Upper lobe of left lung (tissue), 6 donors: ENCODE measurements at places on chromosomes 12 and 14. TPM values are rescaled to one million over a fixed set of nuclear protein-coding genes. Genes with fewer than 3 reads are reported as not detected.

DNA sequence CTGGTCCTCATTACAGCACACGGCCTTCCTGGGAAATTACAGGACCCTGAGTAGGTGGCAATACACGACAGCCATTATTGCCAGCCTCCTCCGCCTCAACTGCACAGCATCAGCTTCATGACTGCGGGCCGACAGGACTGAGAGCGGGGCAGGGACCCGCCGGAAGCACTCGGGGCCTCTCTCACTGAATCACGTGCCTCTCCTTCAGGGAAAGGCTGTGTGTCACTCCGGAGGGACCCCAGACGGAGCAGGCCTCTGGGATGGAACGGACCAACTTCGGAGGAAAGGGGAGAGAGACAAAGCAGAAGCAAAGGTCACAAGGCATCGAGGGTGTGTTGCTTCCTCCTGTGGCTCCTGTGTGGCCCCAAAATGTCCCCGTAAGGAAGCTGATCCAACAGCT, 90.0 kb downstream of the RNF34 start:
- no peak overlapping the region for H3K27ac ChIP-seq
- no peak overlapping the region for H3K4me3 ChIP-seq

DNA sequence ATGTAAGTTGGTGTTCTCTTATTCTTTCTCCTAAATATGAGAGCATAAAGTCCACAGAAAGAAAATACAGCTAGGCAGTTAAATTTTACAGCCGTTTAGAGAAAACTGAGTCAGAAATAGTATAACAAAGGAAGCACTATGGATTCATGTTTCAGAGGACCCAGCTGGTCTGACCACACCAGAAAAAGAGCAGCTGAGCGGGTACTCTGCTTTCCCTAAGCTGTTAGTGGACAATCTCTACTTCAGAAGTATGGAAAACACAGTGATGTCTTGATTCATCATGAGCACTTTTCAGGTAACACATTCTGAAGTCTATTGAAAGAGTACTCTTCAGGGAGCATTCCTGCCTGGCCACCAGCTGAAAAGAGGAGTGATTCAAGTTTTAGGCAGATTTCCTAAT, 12.4 kb downstream of the PPM1H start:
- H3K27ac ChIP-seq, result no peak overlapping the region
- H3K4me3 ChIP-seq, result no peak overlapping the region
- no peaks in the 10 kb centered on the region for H3K27me3 ChIP-seq
- H3K36me3 ChIP-seq, result no peaks in the 10 kb centered on the region
- no peak for DNase-seq

DNA sequence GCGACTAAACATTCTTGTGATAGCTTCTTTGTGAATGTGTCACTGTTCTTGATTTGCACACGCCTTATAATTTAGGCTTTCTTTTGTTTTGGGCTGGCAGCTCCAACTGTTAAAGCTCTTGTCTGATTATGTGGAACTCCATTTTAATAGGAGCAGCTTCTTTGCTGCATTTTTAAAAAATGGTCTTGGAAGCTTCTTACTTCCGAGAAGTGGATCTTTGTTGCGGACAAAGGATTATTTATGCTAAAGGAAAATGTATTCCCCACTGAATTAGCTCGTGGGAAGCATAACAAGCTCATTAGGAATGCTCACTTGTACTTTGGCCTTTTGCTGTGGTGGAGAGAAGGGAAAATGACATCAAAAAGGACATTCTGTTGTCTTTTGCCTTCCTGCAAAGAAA, 20.0 kb downstream of the GAS2L3 start:
- no peaks in the 10 kb centered on the region for H3K4me1 ChIP-seq
- no peak overlapping the region for H3K27ac ChIP-seq
- no peaks in the 10 kb centered on the region for H3K27me3 ChIP-seq
- no peak for DNase-seq
- no peak overlapping the region for H3K4me3 ChIP-seq

- peaks cover 3% of the 10 kb centered on the region for H3K36me3 ChIP-seq
- no peaks in the 10 kb centered on the region for H3K27me3 ChIP-seq
Measured at GRCh38 chr14:75643985-75644384, 16.7 kb downstream of the ERG28 start.

DNA sequence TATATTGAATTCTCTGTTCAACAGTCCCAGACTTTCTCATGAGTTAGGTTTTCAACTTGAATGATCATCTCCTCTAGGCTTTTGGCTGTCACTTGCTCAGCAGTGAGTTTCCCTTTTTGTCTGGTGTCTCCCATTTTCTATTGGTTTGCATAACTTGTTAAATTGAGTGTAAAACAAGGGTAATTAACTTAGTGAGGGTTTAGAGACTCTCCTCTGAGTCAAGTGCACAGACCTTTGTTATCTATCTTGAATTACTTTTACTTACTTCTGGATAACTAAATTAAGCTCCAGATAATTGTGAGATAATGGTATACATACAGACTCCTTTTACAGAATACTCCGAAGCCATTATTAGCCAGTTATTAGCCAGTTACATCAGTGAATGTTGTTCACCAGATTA, 22.0 kb downstream of the MLXIP start:
- DNase-seq, result no peak
- no peak overlapping the region for H3K27ac ChIP-seq
- no peaks in the 10 kb centered on the region for H3K27me3 ChIP-seq
- no peak overlapping the region for H3K4me3 ChIP-seq

DNA sequence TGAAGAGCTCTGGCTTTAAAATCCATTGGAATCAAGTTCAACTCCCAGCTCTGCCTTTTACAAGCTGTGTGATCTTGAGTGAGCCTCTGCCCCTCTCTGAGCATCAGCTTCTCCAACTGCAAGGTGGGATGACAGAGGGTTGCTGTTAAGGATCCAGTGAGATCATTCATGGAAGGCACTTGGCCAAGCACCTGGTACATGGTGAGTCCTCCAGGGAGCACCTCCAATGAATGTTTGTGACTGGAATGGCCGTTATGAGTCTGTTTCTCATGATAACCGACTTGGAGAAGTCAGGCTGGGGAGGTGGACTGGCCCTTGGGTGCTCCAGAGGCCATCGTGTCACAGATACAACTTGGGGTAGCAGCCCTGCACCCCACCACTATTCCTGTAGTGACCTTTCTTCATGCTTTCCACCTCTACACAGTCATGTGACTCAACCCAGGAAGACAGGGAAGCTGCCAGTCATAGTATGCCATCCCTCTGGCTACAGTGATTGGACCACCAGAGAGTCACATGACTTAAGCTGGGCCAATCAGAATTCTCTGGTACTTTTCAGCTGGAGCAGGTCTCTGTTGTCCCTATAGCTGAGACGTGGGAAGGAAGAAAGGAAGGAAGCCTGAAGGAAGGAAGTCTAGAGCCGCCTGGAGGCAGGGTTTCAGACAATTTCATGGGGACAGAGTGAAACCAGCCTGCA, 146.5 kb upstream of the MYL2 start:
- DNase-seq, result no peak
- H3K27ac ChIP-seq, result no peak overlapping the region
- no peaks in the 10 kb centered on the region for H3K36me3 ChIP-seq
- H3K4me1 ChIP-seq, result no peaks in the 10 kb centered on the region
- H3K27me3 ChIP-seq, result no peaks in the 10 kb centered on the region

DNA sequence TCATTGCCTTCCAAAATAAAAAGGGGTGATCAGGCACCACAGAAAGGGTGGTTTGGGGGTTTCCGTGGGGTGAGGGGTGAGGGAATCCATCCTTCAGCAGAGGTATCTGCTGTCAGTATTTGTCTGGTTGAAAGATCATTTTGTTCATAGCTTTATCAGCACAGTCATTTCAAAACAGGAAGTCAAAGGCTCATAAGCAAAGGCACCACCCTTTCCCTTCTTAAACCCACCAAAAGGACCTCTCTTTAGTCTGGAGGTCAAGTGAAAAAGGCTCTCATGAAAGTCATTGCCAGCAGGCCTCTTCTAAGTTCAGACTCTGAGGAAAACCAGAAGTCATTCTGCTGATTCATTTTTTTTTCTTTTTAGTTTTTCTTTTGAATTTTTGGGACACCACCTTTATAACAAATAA, 6.2 kb downstream of the CHST11 start:
- no peaks in the 10 kb centered on the region for H3K27me3 ChIP-seq
- H3K36me3 ChIP-seq, result no peaks in the 10 kb centered on the region
- H3K4me3 ChIP-seq, result no peak overlapping the region

DNA sequence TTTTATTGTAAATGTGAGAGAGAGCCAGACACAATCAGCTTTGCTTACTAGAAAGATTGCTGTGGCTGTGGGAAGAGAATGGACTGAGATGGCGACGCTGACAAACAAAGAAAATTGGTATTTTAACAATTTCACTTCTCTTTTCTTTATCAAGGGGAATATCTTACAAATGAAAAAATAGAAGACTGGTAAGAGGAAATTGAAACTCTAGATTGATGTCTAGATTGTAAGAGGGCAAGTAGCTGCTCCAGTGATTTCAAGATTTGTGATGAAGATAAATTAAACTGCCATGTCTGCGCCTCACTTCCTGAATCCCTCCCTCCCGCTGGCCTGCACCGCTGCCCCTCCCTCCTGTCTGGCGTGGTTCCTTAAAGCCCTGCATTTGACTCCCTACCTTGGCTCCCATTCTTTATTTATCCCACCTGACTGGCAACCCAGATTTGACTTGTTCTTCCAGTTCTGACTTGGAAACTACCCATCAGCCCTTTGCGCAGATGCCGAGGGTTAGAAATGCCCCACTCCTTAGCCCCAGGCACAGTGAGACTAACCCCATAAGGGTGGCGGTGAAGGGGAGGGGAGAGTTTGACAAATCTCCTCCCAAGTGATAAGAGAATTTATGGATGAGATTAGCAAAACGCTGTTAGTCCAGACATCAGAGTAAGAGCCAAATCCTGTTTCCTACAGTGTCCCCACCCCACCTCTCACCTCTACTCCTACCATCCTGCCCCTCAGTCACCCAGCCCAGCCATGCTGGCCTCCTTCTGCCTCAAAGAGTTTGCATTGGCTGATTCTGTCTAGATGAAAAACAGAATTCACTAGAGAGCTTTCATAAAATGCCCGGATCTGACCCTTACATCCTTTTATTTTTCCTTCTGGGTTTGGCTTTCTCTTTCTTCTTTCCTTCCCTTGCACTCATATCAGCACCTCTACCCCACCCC, 125.3 kb upstream of the ATF7IP start:
- no peak overlapping the region for H3K27ac ChIP-seq
- DNase-seq, result peak; percentile 51
- peak overlapping the region; percentile 26 for H3K4me3 ChIP-seq
- no peaks in the 10 kb centered on the region for H3K27me3 ChIP-seq

RHOJ gene
- total RNA-seq, result 14.8 TPM

CEBPE gene
- not detected for total RNA-seq

P2RX7 gene
- 26.1 TPM for total RNA-seq

FGD4 gene
- 78.6 TPM for total RNA-seq

ABCC9 gene
- 23.4 TPM for total RNA-seq

PKP2 gene
- total RNA-seq, result 4.2 TPM

WSCD2 gene
- 0.81 TPM for total RNA-seq

SPX gene
- total RNA-seq, result not detected

TCL1A gene
- 0.69 TPM for total RNA-seq
